Iris pigment epithelial cell (primary cell): ENCODE measurements at places on chromosomes 12 and 14.

DNA sequence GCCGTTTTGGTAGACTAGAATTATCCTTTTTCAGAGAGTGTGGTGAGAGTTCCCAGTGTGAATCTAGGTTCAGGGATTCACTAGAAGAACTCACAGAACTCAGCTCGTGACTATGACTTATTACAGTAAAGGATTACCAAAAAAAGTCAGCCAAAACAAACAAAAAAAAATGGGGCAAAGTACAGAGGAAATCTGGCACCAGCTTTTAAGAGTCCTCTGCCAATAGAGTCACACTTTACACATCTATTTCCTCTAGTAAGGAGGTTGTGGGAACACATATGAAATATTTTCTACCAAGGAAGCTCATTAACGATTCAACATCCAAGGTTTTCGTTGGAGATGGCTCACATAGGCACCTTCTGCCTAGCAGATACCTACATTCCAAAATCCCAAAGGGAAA is 28.2 kb downstream of the TSPAN19 start:
- DNase-seq, result peak; percentile 78

- no peak for DNase-seq
These were observed 160.4 kb upstream of the NOS1 start for GRCh38 chr12:117521867-117522266.

- DNase-seq, result no peak
These were observed 87.6 kb downstream of the EML1 start for GRCh38 chr14:99880651-99881420.

DNA sequence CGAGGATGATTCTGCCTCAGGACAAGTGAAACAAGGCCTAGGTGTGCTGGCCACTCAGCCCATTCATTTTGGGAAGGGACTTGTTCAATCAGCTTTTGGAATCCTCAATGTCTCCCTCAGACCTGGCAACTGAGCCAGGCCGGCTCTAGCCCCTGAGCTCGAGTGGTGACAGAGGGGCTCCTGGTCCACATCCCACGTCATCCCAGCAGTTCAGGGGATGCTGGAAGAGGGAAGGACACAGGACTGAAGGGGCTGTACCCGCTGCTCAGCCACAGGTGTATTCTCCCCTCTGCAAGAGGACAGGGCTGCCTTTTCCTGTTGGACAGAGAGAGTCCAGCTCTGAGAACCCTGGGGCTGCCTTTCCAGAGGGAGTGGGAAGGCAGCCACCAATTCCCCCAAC is 244.6 kb upstream of the SFSWAP start:
- no peak for DNase-seq

DNA sequence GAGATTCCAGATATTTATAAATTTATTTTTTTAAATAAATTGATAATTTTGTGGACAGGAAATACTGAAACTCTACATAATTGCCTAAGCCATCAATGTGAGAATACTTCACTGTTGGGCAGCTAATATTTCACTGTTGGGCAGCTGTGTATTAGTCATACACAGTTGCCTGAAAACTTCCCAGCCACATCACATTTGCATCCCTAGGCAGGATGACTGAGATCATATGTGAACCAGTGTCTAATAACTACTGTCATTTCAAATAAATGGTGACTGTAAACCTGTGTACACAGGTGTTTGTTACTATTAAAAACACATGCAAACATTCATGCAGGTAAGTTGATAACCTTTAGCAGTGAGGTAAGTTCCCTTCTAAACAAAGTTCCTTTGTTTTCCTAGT is 43.9 kb downstream of the TMTC3 start:
- peak; percentile 84 for DNase-seq

- DNase-seq, result peak; percentile 12
These were observed 109.2 kb downstream of the ATXN7L3B start for GRCh38 chr12:74646831-74647230.

DNA sequence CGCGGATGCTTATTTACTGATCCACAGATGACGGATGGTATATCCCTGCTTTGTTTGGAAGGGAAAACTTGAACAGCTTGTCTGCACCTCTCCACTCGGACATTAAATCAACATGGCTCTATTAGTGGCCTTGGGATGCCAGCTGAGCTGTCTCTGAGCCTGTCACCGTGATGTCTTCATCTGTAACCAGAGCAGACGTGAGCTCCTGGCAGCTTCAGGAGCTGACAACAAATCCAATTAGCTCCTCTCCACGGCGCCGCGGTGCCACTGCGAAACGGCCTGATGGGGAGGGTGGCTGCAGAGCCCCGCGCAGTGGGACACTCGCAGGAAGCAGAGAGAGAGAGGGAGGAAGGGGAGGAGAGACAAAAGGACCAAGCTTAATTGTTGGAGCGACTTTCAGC is 112.3 kb downstream of the PAPOLA start:
- no peak for DNase-seq

DNA sequence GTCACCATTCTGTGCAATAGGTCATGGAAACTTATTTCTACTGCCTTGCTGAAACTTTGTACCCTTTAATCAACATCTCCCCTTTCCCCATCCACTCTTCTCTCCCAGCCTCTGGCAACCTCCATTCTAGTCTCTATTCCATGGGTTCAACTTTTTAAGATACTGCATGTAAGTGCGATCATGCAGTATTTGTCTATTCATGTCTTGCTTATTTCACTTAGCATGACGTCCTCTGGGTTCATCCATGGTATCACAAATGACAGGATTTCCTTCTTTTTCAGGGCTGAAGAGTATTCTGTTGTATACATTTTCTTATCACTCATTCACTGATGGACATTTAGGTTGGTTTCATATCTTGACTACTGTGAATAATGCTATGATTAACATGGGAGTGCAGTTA is 222.4 kb downstream of the PAX9 start:
- DNase-seq, result no peak
